ENCODE measurements at places on chromosomes 3 and 15. TPM values are rescaled to one million over a fixed set of nuclear protein-coding genes. Genes with fewer than 3 reads are reported as not detected.
A peak's percentile ranks its signal among the peaks of the same experiment; 100 is the strongest.

EXD1 gene
- not detected for total RNA-seq

SAMD7 gene
- not detected for total RNA-seq

DUOX1 gene
- total RNA-seq, result 17.8 TPM

MYRIP gene
- total RNA-seq, result not detected

SCG3 gene
- total RNA-seq, result not detected

ERC2 gene
- not detected for total RNA-seq

KCNH8 gene
- total RNA-seq, result not detected

ATOSA gene
- 5.3 TPM for total RNA-seq

NUDT16 gene
- 8.0 TPM for total RNA-seq

CPLX3 gene
- not detected for total RNA-seq

ANKRD34C gene
- total RNA-seq, result not detected

PXYLP1 gene
- total RNA-seq, result 3.9 TPM

CLDN18 gene
- not detected for total RNA-seq

RRP9 gene
- 43.4 TPM for total RNA-seq

DNA sequence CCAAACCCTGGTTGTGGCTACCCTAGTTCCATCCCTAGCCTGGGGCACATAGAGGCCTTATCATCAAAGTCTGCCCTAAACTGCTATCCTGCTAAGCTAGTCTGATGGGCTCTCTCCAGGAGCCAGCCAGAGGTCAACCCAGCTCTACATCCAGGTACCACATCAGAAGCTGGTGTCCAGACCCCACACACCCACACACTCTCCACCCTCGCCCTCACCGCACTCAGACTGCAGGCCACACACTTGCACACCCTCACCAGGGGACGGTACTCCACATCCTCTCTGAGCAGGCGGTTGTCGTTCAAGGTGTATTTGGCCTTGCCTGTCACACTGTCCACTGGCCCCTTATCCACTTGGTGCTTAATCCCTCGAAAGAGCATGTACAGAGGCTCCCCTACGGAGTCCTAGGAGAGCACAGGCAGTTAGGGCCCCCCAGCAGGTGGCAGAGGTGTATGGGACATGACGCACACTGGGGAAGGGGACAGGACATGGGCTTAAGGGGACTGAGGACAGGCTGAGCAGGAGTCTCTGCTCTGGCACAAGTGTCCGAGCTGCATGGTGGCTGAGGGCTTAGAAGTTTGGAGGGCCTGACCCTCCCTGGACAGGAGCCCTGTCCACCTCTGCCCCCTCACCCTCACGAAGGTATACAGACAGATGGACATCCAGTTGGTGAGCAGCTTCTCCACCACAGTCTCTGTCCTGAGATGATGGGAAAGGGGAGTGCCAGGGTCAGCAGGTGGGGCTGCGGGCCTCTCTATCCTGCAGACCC is 18.1 kb downstream of the PLXNB1 start:
- no peak for DNase-seq

DNA sequence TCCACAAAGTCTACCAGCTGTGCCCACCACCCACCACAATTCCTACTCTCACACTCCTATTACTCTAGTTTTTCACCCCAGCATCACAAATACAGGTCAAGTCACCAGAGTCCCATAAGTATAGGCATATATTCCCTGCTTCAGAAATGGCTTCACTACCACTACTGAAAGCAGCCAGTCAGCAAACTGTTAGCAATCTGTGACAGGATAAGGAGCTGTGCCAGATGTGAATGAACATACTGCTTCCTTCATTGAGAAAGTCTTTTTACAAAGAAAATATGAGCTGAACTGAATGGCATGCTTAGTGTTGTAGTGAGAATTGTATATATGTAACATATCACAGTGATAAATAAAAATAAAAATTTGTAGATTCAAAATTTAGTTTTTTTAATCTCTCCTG is 76.8 kb downstream of the C3orf85 start:
- no peak for DNase-seq

- DNase-seq, result peak; percentile 71
Observed at GRCh38 chr3:153293265-153293664, 131.2 kb downstream of the RAP2B start.

- DNase-seq, result no peak
Observed at GRCh38 chr3:195177422-195178123, 93.4 kb downstream of the XXYLT1 start.

- peak; percentile 40 for DNase-seq
Observed at GRCh38 chr15:52284164-52284563, 11.4 kb downstream of the MYO5C start.

DNA sequence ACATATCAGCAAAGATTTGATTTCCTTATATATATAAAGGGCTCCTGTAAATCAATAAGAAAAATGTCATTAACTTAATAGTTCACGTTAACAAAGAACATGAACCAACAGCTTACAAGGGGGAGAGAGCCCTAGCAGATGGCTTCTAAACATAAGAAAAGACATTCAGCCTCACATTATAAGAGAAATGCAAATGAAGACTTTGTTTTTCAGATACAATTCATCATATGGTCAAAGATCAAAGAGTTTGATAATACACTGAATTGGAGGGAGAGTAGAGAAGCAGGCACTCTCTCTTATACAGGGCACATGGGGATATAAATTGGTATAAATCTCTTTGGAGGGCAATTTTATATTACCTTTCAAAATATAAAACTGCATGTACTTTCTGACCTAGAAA is 21.1 kb downstream of the RBP2 start:
- no peak for DNase-seq

GRCh38 chr3:85576091-85576690 is 617.4 kb downstream of the CADM2 start:
- peak; percentile 50 for DNase-seq

GRCh38 chr3:120113128-120114116 is 19.2 kb upstream of the GSK3B start:
- DNase-seq, result peak; percentile 99

GRCh38 chr15:33871980-33872379 is 96.3 kb upstream of the CHRM5 start:
- DNase-seq, result no peak

- no peak for DNase-seq
Observed at GRCh38 chr15:45573961-45574629, 13.1 kb upstream of the BLOC1S6 start.

- DNase-seq, result no peak
Observed at GRCh38 chr3:144289057-144289456, 317.4 kb downstream of the DIPK2A start.

DNA sequence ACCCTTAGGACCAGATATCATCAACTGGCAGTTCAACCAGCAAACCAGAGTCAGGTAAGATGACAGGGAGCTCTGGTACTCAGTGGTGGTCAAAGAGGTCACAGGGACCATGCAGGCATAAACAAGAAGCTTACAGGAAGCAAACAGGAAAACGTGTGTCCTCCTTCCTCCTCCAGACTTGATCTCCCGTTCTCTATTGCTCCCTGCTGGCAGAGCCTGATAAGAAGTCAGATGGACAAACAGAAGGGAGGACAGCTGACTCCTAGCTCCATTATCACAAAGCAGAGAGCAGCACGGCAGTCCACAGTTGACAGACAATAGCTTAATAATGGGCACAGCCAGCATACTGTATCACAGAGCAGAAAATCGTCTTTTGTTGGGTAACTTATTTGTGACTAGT is 156.5 kb upstream of the SLC2A2 start:
- no peak for DNase-seq

- no peak for DNase-seq
Observed at GRCh38 chr15:90603893-90604292, 74.2 kb downstream of the CRTC3 start.

DNA sequence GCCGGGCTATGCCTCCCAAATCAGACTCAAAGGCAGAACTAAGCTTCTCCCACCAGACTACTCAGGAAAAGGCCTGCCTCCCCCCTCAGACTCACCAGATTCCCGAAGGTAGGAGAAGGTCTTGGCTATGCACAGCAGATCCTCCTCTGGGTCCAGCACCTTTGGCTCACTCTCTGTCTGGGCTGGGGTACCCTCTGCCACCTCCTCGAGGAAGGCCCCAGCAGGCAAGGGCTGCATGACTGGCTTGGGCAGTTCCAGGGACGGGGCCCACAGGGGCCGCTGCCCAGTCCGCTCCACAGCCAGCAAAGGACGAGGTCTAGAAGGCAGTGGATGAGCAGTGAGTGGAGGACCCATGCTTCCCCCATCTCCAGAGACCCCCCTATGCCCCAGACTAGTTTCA is 3.3 kb downstream of the CISH start:
- DNase-seq, result no peak

DNA sequence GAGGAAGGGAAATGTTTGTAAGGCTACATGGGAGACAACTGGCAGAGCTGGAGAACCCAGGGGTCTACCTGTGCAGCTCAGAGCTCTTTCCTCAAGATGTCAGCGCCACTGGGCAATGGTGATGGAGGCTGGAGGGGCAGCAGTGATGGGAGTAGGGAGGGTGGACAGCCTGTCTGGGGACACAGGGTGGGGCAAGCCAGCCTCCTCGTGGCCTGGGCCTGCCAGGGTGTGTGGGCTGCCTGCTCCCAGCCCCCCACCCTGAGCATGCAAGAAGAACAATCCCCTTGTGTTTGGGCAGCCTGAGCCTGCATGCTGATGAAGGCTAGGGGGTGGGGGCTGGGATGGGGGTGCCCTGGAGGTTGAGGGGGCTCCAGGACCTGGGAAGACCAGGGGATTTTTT is 1.2 kb downstream of the PCBP4 start:
- no peak for DNase-seq

GRCh38 chr15:85543741-85544155 is 163.3 kb downstream of the AKAP13 start:
- no peak for DNase-seq

DNA sequence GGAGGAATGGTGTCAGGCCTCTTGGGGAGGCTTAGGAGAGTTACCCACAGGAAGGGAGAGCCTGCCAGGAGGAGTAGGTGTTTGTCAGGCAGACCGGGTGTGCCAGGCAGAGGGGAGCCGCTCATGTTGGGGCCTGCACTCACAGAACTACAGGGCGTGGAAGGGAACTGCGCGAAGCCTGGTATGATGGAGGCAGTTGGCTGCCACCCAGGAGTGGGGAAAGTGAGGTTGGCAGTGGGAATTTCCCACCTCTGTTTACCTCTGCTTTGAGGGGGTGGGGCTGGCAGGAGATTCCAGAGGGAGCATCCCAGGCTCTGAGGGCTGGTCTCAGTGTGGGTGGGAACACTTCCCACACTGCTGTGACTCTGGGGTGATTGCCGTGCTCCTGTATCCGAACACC is 99.9 kb downstream of the SLCO3A1 start:
- DNase-seq, result peak; percentile 94

DNA sequence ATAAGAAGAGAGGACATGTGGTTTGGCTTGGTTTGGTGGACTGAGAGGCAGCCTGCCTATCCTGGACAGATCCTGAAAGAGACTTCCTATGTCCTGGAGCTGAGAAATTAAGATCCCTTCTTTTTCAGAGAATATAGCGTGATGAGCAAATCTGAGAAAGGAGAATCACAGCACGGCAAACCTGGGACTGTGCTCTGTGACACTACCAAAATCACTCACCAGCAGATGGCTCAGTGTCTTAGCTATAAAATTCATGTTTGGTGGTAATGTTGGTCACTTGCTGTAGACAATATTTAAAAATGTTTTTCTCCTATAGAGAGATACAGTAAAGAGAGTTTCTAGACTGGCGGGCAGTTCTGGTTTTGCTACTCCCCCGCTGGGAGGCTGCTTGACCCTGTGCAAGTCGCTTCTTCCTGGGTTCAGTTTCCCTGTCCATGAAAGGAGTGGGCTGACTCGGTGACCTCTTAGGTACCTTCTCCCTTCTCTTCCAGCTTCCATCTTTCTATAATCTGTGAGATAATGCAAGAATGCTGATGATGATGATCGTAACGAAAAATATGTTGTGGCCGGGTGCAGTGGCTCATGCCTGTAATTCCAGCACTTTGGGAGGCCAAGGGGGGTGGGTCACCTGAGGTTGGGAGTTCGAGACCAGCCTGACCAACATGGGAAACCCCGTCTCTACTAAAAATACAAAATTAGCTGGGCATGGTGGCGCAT is 7.6 kb upstream of the HES1 start:
- no peak for DNase-seq

DNA sequence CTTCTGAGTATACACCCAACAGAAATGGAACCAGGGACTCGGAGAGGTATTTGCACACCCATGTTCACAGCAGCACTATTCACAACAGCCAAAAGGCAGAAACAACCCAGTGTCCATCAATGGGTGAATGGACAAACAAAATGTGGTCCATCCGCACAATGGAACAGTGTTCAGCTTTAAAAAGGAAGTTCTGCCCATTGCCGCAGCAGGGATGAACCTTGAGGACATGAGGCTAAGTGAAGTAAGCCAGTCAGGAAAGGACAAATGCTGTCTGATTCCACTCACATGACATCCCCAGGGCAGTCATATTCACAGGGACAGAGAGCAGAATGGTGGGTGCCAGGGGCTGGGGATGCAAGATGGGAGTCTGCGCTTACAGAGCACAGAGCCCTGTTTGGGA is 7.5 kb downstream of the IQSEC1 start:
- no peak for DNase-seq

DNA sequence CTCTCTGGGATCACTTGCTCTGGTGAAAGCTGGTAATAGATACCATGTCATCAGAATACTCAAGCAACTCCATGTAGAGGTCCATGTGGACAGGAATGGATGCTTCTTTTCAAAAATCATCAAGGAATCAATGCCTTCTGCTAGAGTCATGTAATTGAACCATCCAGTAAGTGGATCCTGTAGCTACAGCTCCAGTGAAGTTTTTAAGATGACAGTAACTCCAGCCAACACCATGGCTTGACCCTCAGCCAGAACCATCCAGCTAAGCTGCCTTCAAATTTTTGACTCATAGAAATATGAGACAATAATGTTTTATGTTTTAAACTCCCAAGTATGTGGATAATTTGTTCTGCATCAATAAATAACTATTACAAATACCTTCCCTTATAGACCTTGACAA is 923.7 kb downstream of the EPHA3 start:
- DNase-seq, result no peak

DNA sequence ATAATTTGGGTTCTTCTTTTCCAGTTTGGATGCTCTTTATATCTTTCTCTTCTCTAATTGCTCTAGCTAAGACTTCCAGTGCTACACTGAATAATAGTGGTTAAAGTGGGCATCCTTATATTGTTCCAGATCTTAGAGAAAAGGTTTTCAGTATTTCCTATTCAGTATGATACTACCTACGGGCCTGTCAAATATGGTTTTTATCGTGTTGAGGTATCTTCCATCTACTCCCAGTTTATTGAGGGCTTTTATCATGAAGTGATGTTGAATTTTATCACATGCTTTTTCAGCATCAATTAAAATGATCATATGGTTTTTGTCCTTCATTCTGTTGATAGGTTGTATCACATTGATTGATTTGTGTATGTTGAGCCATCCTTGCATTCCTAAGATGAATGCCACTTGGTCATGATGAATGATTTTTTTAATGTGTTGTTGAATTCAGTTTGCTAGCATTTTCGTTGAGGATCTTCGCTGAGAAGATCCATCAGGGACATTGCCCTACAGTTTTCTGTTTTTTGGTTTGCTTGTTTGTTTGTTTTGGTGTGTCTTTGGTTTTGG is 3.0 kb upstream of the LRRC34 start:
- DNase-seq, result no peak
